NCI-H2081 (cell line): ENCODE measurements at places on chromosomes 4 and X.
A peak's percentile ranks its signal among the peaks of the same experiment; 100 is the strongest.

DNA sequence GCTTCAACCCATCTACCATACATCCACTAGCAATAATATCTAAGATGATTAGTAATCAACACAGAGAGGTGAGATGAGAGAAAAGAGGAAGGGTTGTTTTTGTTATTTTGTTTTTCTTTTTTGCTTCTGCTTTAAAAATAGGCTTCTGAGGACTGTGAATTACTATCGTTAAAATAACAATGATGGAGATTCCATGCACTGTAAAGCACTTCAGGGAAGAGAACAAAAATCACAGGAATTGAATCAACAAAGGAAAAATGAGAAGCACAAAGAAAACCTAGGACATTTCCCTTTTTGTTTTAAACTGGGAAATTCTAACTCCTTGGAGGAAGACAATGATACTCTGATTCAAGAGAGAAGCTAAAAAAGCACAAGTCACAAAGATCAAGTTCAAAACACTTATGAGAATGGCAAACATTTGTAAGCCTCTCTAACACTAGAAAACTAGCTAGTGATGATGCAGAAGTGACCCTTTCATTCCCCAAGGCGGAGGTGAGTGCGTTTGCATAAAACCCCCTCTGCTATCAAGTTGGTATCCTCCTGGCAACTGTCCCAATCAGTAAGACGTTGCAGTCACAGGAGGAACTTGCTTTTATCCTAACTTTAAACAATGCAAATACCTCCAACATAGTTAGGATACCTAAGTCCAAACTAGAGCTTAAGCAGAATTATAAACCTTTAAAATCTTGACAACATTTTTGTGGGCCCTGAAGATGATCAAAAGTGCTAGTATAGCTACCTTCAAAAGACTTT lies 308.5 kb downstream of the CAMK2D start:
- DNase-seq, result no peak

DNA sequence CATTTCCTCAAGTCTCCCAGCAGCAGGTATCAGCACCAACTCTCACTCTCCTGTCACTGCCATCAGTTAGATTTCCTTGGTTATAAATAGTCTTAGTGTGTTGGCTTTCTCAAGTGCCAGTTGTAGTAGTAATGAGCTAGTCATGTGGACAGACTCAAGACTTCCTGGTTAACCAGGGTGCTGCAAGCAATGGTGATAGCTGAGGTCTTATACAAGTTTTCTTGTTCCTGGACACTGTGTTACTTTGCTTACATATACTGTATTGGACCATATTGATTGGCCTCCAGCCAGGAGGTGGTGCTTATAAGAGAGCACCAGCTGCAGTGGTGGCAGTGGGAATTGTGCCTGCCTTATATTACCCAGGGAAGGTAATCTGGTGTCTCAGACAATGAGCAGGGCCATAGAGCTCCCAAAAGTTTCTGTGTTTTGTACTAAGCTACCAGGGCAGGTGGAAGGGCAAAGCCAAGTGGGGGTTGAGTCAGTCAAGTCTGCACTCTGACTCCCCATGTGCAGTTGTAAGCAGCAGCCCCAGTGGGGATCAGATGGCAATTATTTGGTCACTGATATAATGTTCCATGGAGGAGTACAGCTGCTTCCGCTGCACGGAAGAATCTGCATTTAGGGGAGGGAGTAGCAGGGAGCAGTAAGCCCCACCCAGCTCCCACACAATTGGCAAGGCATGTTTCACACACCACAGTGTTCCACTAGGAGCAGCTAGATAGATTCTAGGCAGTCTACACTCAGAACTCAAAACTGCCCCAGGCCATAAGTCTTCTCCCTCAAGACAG lies 24.1 kb upstream of the ZDHHC15 start:
- DNase-seq, result no peak

- peak; percentile 69 for DNase-seq
Measured at GRCh38 chrX:65871671-65872311, 168.1 kb downstream of the VSIG4 start.

DNA sequence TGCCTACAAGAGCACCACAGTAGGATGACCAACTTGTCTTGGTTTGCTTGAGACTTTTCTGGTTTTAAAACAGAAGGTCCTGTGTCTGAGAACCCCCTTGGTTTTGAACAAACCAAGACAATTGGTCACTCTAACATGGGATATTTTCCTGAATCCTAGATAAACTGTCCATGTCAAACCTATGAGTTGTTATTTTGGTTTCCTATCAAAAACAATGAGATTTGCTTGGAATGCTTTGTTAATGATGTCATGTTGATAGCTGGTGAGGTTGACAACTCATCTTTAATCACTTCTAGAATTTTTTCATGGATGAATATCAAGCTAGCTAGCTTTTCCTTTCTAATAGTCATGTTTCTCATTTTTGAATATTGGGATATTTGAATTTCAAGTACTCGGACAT lies 518.3 kb upstream of the ARX start:
- no peak for DNase-seq

DNA sequence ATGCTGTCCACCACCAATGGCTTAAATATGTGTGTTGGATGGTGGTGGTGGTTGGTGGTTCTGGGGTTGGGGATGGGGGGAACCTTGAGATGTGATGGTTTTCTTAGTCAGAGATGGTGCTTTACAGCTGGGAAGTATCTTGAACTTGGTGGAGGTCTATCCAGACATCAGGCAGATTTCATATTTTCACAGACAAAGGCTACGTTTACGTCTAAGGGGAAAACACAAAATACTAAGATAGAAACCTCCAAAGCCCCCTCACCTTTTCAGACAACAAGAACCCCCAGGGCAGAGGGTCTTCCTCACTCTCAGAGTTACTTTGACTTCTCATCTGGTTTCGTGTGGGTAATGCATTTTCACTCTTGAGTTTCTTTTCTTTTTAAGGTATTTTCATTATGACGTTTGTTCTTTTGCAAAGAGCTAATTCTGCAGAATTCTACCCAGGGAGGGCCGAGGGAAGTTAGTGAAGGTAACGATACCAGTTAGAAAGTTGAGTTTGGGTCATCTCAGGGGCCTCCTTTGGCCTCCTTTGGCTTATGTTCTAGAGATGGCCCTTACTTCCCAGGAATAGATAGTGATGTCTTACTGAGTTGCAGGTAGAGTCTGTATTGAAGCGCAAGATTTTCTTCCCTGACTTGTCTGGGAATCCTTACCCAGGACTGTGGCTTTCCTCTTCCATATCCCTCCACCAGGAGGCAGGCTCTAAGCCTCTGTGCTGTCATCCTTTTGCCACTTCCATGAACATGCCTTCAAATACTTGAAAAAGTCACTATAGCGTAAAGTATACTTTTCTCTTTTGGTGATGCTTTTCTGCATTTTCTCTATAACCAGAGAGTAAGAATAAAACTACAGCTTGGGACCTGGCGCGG lies 31.9 kb downstream of the RHOH start:
- DNase-seq, result peak; percentile 10

DNA sequence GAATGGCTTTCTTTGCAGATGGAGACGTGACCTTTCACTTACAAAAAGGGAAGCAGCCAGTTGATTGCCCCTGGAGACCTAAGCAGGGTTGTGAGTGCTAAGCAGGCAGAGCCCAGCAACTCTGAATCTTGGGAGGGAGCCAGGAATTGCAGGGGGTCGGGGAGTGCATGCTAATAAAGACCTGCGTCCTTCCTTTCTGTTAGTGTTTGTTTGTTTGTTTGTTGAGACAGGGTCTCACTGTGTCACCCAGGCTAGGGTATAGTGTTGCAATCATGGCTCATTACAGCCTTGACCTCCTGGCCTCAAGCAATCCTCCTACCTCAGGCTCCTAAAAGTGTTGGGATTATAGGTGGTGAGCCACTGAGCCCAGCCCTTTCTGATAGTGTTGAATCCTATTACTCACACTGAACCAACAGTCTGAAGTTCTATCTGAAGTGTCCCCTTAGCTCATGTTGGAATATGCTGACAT lies 137.4 kb downstream of the CEP135 start:
- peak; percentile 43 for DNase-seq

DNA sequence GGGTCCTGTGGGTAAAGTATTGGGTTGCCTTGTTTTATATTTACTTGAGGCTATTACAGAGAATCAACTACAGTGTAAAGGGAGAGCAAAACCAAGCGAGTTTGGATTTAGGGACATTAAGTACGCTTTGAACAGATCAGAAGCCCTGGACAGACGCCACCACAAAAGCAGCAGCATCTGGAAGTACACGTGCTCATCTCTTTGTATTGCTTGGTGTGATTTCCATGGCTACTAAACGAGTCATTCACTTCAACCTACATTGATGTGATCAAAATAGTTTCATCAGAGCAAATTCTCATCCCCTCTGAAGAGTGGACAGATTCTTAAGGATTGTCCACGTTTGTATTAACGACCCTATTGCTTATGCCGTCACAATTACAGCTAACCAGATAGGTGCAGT lies 85.1 kb downstream of the SORBS2 start:
- no peak for DNase-seq

GRCh38 chr4:37279121-37279520 lies 34.6 kb downstream of the NWD2 start:
- no peak for DNase-seq

DNA sequence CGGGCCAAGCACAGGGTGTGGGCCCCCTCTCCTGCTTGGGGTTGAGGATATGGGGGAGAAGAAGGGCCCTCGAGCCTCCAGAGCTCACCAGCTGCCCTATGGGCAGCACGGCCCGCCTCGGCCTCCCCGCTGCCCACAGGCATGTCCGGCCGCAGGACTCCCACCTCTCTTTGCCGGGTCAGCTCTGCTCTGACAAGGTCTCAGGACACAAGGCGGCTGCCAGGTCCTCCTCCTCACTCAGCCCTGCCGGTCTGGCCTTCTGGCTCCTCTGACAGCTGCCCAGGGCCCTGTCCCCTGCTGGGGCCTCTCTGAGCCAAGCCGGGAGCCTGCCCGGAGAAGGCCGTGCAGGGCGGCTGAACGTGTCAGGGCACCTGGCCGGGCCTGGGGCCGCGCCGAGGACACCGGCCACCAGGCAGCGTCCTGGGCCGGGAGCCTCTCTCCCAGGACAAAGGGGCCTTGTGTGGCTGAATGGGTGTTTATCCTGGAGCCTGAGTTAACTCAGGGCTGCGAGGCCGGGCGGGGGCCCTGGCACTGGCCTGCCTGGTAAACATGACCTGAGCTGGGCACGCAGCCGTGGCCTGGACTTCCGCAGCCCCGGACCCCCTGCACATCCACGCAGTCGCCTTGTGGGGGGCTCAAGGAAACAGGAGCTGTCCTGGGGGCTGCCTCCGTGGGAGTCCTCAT lies 25.7 kb downstream of the TACC3 start:
- no peak for DNase-seq

DNA sequence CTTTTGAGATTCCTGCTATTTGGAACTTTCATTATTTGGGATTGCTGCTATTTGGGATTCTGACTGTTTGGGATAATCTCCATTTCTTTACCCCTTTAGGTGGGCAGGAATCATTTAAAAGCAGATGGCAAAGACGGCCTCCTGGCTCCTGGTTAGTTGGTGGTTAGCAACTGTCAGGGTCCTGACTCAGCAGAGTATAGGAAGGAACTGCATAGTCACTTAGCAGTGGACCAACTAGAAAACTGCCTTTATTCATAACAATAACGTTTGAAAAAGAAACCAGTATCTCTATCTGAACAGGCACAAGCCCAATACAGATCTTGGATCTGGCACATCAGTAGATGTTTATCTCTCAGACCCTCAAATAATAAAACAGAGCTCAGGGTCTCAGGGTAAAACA lies 469.7 kb upstream of the FGF16 start:
- no peak for DNase-seq

DNA sequence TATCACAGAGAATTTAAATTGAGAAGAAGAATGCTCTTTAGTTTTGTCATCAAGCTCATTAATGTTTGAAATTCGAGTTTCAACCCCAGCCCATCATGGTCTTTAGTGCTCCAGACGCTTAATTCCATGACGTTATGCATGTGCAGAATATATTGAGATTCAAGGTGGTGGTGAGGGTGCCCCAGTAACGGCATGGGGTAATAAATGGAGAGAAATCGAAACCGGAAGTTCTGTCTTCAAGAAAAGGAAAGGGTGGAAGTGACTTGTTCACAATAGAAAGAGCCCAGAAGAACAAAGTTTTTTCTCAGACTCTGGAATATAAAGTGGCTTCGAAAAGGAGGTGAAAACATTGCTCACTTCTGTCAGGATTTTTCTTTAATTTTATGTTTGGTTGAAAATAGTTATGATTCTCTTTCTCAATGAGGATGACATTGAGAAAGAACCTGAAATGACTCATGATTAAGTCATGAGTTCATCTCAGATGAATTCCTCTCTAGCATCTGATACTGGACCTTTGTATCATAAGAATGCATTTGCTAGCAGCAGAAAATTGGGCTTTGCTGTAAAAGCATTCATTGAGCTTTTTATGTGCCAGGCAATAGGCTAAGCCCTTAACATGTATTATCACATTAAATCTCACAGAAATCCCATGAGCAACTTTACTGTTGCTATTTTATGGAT lies 779 bp upstream of the DDX60L start:
- peak; percentile 7 for DNase-seq

DNA sequence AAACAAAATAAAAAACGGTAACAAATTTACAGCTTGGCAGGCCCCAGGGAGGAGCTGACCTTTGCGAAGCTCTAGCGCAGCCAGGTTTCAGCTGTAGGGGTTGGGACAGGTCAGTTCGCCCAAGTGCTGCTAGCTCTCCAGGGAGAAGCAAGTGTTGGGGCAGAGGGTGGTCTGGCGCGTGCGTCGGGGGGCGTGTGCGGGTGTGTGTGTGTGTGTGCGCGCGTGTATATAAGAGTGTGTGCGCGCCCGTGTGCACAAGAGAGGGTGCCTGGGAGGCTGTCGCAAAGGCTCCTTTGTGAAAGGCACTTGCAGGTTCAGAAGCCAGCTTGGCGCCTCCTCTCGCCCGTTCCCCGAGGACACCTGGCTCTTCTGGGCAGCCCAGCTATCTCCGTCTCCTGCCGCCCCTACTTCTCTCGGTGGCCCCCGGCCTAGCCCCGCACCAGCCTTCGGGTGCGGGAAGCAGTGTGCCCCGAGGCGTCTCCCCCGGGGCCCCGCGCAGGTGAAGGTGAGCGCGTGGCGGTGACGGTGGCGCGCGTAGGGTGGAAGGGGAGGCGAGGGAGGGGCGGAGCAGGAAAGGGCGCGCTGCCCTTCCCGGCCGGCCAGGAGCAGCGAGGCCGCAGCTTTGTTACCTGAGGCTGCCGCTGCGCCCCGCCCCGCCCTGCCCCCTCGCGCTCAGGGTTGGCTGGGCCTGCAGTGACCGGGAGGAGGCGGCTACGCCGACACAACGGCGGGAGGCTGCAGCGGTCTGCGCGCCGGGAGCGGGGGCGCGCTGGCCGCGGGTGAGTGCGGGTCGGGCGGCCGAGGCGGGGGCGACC lies at the start of gene FHDC1:
TSS of gene FHDC1 (plus strand) at position 693 of the 815 bp plus-strand sequence. CDS start 6,735 bp downstream, outside the sequence.
- DNase-seq, result peak; percentile 63

DNA sequence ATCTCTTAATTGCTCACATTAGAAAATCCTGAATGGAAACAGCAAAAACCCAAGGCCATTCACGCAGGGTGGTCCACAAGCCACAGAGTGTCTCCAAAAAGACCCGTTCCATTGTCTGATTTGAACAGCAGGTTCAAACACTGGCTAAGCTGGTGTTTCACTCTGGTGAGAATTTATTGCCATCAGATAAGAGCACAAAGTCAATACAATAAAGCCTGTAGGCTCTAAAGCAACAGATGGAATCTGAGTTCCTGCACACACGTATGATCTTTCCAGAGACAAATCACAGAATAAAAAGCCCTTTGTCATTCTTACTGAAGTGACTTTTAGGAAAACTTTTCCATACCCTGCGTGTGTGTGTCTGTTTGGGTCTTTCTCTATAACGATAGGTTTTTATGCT lies 5.1 kb upstream of the SFRP2 start:
- DNase-seq, result no peak

GRCh38 chrX:41952102-41952501 lies 28.7 kb upstream of the CASK start:
- DNase-seq, result no peak
